ENCODE measurements at places on chromosomes 5 and 9. TPM values are rescaled to one million over a fixed set of nuclear protein-coding genes. Genes with fewer than 3 reads are reported as not detected.

DNA sequence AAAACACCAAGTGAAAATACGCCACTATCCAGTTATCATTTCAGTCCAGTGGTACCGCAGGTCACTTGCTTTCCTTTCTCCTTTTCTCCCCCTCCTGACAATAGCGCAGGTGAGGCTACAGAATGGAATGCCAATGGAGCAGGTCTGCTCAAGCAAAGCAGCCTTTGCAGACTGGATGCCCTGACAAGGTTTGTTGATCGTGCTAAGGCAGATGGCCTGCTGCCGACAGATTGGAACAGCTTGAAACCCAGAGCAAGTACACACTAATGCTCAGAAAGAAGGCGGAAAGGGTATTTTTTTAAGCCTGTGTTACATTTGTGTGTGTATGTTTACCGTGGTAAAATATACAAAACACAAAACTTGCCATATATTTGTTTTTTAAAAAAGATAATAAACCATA is 19.4 kb downstream of the SPACA9 start:
- no peaks in the 10 kb centered on the region for H3K27me3 ChIP-seq
- H3K4me1 ChIP-seq: no peaks in the 10 kb centered on the region
- no peak for DNase-seq
- H3K27ac ChIP-seq: no peak overlapping the region

DNA sequence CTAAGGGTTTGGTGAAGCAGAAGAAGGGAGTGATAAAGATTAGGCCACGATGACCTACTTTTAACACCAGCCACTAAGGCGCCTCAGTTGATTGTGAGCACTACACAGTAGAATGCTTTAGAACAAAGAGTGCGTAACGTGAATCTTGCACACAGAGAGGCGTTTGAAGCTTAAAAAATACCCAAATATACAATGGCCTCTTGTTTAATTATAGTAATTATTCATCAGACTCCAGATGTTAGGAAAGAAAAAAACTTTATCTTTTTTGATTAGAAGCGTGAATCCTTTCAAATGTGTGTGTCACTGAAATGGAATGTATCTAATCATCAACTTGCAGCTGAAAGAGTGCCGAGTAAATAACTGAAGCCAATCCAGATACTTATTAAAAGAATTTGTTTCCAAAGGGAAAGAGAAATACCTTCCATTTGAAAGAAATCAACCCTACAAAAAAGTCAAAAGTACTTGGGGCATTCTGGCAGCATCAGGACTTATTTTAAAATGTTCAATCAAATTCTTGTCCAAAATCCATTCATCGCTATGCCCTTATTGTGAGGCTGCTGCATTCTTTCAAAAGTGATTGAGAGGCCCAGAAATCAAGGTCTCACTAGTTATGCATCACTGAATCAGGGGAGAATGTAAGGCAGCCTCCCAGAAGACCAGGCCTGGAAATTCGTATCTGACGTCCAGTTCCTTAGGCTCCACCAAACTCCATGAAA is 337.5 kb downstream of the ZNF608 start:
- H3K27me3 ChIP-seq: no peaks in the 10 kb centered on the region
- H3K4me3 ChIP-seq: no peak overlapping the region
- H3K27ac ChIP-seq: no peak overlapping the region
- H3K4me1 ChIP-seq: no peaks in the 10 kb centered on the region
- DNase-seq: no peak

DNA sequence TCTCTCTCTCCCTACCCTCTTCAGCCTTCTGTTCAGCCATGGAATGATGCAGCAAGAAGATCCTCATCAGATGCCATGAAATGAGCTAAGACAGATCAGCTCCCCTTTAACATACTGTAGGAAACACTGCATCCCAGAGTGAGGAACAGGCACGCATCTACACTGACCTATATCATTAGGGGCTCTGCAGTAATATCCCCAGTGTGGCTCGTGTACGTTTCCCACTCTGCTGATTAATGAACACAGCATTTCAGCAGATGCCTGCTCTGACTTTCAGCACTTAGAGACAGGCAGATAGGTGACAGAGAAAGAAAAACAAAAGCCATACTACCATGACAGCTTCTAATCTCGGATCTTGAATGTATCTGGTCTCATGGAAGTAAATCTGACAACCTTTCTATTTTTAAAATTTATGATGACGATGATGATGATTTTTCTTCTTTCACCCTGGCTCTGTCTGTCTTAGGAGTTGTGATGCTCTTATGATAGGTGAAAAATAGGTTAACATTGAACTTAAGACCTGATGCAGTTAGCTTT is 750.3 kb downstream of the CDH12 start:
- no peaks in the 10 kb centered on the region for H3K4me1 ChIP-seq
- no peaks in the 10 kb centered on the region for H3K36me3 ChIP-seq
- H3K27me3 ChIP-seq: no peaks in the 10 kb centered on the region
- H3K4me3 ChIP-seq: no peak overlapping the region
- no peak overlapping the region for H3K27ac ChIP-seq

- no peak overlapping the region for H3K4me3 ChIP-seq
- H3K4me1 ChIP-seq: peaks cover 8% of the 10 kb centered on the region
- peaks cover 4% of the 10 kb centered on the region for H3K36me3 ChIP-seq
- H3K27me3 ChIP-seq: no peaks in the 10 kb centered on the region
Observed at GRCh38 chr5:65556181-65556580, 6.8 kb downstream of the CENPK start.

Gene ZNF454
- not detected for total RNA-seq

DNA sequence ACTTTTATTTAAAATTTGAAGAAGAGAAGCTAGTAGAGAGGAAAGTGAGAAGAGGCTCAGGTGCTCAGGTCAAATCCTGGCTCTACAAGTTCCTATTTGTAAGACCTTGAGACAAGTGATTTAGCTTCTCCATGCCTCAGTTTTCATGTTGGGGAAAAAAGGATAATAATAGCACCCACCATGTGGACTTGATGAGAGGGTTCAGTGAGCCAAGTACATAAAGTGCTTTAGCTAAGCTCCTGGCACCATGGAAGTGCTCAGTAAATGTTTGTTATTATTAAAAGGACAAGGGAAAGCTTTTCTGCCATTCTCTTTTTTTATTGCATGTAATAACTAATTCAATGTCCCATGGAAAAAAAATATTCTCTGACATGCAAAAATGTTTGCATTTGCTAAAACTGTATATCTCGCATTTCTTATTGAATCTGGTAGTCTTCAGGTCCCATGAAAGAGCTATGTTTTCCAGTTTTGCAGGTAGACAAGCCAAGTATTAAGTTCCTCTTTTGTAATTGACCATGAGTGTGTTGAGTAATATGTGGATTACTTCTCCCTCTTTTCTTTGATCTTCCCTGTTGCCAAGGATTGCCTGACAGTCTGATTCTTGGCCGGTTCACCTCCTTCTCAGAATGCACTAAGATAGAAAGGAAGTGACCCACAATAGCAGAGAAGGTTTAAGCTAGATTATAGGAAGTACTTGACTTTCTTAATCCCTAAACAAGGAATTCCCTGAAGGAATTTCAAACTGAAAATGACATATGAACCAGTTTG is 45.6 kb upstream of the TRIM32 start:
- no peaks in the 10 kb centered on the region for H3K4me1 ChIP-seq
- H3K27ac ChIP-seq: no peak overlapping the region
- DNase-seq: no peak
- H3K27me3 ChIP-seq: no peaks in the 10 kb centered on the region
- H3K4me3 ChIP-seq: no peak overlapping the region
- H3K36me3 ChIP-seq: no peaks in the 10 kb centered on the region

- no peak overlapping the region for H3K27ac ChIP-seq
- H3K4me3 ChIP-seq: no peak overlapping the region
- H3K4me1 ChIP-seq: peaks cover 12% of the 10 kb centered on the region
- no peaks in the 10 kb centered on the region for H3K27me3 ChIP-seq
Observed at GRCh38 chr5:40378396-40379177, 301.1 kb upstream of the PTGER4 start.

Gene PCDHGB6
- total RNA-seq: 0.16 TPM

Data from naive thymus-derived CD4-positive, alpha-beta T cell (primary cell).